Gastroesophageal sphincter (tissue), 4 donors: ENCODE measurements at places on chromosomes 1 and 21.

- no peak for ATAC-seq
Measured at GRCh38 chr1:243364330-243364729, 108.5 kb downstream of the SDCCAG8 start.

- ATAC-seq = no peak
Measured at GRCh38 chr1:163785868-163786405, 464.2 kb downstream of the NUF2 start.

DNA sequence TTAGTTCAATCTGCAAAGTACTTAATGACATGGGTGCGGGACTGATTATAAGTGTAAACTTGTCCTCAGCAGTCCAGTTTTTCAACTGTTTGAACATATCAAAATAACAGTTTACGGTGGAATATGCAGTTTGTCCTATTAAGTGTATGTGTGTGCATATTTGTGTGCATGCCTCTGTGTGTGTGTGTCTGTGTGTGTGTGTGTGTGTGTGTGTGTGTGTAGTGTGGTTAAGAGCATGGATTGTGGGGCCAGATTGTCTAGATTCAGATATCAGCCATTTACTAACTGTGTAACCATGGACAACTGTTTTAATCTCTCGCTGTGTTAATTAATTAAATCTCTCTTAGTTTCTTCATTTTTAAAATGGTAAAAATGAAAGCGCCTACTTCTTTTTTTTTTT lies 39.0 kb downstream of the NEXN start:
- ATAC-seq = no peak

GRCh38 chr1:117312453-117313138 lies 54.7 kb upstream of the MAN1A2 start:
- no peak for ATAC-seq

GRCh38 chr1:226604560-226605317 lies 56.2 kb downstream of the STUM start:
- no peak for ATAC-seq

- ATAC-seq = no peak
Measured at GRCh38 chr1:19462781-19463503, 22.4 kb downstream of the CAPZB start.

GRCh38 chr1:8512504-8512903 lies 194.6 kb downstream of the SLC45A1 start:
- no peak for ATAC-seq

DNA sequence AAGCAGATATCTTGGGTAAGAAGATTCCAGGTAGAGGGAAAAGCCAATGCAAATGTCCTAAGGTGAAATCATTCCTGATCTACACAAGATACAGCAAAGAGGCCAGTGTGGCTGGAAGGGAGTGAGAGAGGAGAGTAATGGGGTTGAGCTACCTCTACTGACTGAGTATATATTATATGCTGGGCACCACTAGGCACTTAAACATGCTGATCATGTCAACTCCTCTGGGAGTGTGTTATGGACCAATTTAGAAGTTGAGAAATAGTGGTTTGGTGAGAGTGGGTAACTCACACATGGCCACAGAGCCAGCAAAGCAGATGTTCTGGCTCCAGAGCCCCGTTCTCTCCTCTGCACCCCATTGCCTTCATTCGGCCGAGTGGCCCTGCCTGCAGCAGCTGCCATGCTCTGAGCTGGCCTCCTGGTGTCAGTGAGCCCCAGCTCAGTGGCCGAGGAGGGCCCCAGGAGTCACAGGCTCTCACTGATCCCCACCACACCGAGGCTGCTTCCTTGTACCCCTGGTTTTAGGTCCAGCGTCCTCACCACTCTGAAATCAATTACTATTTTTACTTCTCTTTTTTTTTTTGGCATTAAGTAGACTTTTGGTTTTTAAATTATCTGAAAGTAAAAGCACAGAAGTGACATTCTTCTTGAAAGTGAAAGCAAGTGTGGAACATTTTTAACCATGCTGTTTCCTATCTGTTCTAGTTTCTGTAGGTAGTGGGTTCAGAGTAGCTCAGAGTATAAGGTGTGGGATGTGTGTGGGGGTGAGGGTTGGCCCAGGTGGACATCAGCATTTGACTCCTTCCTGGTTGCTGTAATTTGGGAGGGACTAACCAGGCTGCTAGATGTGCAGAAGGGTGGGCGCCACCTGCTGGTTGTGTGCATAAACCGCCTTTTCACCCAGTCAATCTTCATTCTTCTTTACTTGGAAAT lies 45.8 kb upstream of the CRNN start:
- ATAC-seq = no peak

DNA sequence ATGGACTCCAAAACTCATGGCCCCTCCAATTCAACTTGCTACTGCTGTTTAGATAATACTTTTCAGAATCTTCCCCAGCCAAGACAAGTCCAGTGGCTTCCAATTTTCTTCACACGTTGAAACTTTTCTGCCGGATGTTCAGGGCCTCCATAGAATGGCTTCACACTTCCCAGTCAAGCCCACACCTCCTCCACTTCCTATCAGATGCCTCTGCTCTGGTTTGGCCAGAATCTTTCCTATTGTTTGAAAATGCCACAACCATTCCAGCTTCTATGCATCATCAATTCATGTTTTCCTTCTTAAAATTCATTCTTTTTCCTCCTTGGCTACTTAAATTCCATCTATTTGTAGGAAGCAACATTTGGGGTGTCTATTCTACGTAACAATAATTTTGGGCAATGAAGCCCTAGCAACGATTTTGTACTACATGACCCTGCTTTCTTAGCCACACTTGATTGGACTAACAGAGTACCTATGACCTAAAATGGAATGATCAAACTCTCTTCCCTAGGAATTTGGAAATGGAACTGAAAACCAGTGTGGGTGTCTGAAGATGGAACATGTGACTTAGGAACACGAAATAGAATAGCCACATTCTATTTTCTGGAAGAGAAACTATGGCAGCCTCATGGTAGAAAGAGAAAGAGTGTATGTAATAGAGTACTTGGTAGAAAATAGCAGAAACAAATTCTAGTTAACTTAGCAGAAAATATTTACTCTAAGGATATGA lies 74.1 kb upstream of the CNIH3 start:
- no peak for ATAC-seq

- no peak for ATAC-seq
Measured at GRCh38 chr1:100184536-100184935, 6.5 kb upstream of the LRRC39 start.
